ENCODE measurements at places on chromosomes 4 and X. TPM values are rescaled to one million over a fixed set of nuclear protein-coding genes. Genes with fewer than 3 reads are reported as not detected.

Gene ARR3
- total RNA-seq, result not detected

Gene SSX1
- not detected for total RNA-seq

Gene PCDH7
- total RNA-seq, result 15.7 TPM

Gene FAM50A
- 18.0 TPM for total RNA-seq

Gene GLUD2
- 0.70 TPM for total RNA-seq

Gene HOPX
- total RNA-seq, result 373 TPM

Gene PPARGC1A
- total RNA-seq, result 1.2 TPM

Gene SH3D19
- 41.8 TPM for total RNA-seq

Gene ADH1A
- total RNA-seq, result not detected

Gene CYBB
- total RNA-seq, result 22.1 TPM

Gene DGAT2L6
- total RNA-seq, result not detected

Gene SPANXD
- not detected for total RNA-seq

Gene STAP1
- total RNA-seq, result 1.7 TPM

Gene P2RY8
- 0.85 TPM for total RNA-seq

Gene GIMD1
- total RNA-seq, result not detected
